Activated naive CD8-positive, alpha-beta T cell treated with anti-CD3 and anti-CD28 coated beads, Interleukin-2, amount 50 U/mL, for 16 hours (primary cell): ENCODE measurements at places on chromosomes 3 and 15.

DNA sequence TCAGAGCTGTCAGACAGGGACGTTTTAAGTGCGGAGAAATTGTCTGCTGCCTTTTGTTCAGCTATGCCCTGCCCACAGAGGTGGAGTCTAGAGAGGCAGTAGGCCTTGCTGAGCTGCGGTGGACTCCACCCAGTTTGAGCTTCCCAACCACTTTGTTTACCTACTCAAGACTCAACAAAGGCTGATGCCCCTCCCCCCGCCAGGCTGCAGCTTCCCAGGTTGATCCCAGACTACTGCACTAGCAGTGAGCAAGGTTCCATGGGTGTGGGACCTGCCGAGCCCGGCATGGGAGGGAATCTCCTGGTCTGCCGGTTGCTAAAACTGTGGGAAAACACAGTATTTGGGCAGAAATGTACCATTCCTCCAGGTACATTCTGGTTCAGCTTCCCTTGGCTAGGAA lies 282.1 kb downstream of the VGLL3 start:
- no peak for DNase-seq

DNA sequence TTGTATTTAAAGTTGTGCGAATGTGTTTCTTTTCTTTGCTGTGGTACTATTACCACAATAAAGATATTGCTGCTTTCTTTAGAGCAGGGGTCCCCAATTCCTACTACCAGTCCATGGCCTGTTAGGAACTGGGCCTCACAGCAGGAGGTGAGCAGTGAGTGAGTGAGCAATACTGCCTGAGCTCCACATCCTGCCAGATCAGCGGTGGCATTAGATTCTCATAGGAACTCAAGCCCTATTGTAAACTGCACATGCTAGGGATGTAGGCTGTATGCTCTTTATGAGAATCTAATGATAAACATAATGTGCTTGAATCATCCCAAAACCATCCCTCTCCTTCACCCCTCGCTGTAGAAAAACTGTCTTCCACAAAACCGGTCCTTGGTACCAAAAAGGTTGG lies 41.6 kb downstream of the DMXL2 start:
- no peak for DNase-seq

DNA sequence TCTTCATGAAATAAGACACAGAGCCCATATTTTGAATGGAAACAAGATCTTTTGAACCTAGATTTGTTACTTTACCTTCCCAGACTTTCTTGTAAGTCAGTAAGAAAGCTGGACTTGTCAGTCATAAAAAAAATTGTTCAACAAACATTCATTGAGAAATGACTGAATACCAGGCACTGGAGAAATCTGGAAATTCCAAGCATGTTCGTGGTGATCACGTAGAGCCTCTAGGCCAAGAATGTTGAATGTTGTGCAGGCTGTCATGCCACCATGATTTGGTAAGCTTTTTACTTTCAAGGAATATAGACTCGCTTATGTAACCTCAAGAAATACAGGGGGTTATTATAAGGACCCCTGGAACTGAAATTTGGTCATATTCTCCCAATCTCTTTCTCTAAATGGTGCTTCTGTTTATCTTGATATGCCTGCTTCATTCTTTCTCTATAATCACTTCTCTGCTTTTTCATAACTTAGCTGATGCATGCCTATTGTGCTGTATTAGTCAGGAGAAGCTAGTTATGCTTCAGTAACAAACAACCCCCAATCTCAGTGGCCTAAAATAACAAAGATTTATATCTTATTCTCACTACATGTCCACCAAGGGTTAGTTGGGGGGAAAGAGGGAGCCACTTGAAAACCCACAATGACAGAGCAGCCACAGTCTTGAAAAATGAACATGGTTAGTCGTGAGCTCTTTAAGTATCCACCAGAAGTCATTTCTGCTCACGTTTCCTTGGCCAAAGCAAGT lies 3.4 kb upstream of the TPM1 start:
- DNase-seq = no peak

DNA sequence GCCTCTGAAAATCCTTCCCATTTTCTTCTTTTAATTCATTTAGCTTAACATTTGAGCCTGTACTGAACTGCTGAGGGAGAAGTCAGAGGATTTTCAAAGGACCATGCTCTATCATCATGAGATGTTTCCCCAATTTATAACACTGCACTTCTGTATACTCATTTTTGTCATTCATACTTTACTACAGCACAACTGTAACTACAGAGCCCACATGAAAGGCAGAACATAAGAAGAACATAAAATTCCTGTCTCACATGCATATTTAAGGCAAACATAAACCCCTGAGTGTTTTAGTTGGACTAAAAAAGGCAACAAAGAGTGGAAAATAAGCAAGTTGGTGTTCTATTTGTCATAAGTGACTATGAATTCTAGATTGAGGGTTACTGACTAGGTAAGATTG lies 237.7 kb upstream of the ARPP21 start:
- DNase-seq = no peak

DNA sequence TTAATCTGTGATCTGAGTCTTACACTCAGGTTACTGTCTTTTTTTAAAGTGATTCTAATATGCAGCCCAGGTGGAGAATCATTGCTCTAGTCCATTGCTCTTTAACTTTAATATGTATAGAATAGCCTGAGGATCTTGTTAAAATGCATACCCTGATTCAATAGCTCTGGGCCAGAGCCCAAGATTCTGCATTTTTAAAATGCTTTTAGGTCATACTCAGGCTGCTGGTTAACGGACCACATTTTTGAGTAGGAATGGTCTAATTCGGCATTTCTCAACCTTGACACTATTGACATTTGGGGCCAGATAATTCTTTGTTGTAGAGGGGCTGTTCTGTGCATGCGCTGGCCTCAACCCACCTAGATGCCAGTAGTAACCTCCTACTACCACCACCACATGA lies 20.9 kb upstream of the FSTL1 start:
- no peak for DNase-seq

DNA sequence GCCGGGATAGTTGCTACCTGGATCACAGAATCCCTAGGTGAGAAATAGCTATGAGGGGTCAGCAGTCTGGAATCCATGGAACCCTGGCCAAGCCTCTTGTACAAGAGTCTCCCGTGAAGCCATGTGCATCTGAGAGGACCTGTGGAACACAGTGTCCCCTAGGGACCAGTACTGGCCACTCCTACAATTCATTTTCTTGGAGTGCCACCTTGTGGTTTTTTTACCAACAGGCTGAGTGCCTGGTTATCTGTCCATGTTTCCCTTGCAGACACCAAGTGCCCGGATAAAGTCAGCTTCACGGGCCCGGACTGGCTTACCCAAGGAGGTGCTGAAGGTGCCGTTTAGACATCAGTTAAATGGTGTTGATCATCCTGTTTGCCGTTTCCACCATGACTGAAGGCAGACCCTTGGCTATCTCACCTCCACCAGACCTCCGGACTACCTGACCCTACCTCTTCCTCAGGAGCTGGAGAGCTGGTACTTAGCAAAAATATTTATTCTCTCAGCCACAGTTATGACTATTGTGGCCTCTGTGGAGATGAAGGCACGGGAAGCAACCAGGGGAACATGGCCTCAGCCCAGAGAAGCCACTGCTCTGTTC lies 93.9 kb downstream of the RBPMS2 start:
- DNase-seq = no peak

GRCh38 chr15:99504071-99504822 lies 61.5 kb upstream of the MEF2A start:
- no peak for DNase-seq

DNA sequence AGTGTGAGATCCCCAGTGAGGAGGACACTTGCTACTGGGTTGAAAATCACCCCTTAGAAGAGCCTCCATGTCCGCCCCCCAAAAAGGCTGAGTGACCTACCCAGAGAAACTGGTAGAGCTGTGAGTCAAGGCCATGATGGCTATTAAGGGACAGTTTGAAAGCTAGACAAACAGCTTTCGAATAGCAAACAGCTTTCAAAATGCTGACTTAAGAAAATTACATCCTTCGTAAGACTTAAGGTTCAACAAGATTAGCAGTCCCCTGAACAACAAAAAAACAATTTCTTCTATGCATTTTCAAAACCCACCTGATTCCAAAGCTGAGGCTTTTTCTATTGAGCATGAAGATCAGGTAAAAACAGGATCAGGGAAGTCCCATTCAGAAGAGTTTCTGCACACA lies 269.7 kb upstream of the SOX2 start:
- no peak for DNase-seq

GRCh38 chr3:113570158-113570557 lies 37.8 kb downstream of the SIDT1 start:
- DNase-seq = no peak

DNA sequence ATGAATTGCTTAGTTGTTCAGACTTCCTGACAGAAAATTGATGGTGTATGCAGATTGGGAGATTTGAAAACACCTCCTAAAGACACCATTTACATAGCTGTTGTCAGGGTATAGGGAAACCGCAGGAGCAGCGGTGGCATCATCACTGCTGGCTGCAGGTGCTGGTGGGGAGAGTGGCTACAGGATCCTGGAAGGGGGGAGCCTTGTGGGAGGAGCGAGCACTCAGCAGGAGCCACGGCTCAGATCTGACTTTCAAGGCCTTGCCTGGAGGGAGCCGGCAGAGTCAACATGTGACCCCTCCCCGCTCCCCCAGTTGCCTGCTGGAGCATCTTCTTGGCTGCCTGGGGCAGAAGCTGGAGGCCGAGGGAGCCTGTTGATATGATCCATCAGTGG lies 26.1 kb downstream of the EDEM1 start:
- DNase-seq = no peak

DNA sequence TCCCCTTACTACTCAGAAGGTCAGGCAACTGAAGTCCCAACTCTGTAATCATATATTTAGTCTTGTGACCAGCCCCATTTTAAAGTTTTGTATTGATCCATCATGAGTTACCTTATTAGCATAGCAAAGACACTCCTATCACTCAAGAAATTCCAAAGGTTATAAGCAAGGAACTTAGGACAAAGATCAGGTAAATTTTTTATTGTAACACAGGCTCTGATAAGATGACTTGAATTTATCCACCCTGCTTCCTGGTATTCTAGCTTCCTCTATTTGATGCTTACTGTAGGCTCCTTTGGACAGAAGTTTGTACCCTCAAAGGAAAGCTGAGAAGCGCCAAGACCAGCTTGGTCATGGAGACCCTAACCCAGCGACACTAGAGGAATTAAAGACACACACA lies 8.2 kb upstream of the NDN start:
- no peak for DNase-seq

GRCh38 chr3:5226783-5227182 lies 39.3 kb downstream of the EDEM1 start:
- DNase-seq = no peak
